NCI-H526 treated with DMSO at 0.1 percent for 48 hours (cell line): ENCODE measurements at places on chromosomes 7 and 10.

GRCh38 chr10:122441961-122442360 lies 12.5 kb upstream of the ARMS2 start:
- no peak for DNase-seq

DNA sequence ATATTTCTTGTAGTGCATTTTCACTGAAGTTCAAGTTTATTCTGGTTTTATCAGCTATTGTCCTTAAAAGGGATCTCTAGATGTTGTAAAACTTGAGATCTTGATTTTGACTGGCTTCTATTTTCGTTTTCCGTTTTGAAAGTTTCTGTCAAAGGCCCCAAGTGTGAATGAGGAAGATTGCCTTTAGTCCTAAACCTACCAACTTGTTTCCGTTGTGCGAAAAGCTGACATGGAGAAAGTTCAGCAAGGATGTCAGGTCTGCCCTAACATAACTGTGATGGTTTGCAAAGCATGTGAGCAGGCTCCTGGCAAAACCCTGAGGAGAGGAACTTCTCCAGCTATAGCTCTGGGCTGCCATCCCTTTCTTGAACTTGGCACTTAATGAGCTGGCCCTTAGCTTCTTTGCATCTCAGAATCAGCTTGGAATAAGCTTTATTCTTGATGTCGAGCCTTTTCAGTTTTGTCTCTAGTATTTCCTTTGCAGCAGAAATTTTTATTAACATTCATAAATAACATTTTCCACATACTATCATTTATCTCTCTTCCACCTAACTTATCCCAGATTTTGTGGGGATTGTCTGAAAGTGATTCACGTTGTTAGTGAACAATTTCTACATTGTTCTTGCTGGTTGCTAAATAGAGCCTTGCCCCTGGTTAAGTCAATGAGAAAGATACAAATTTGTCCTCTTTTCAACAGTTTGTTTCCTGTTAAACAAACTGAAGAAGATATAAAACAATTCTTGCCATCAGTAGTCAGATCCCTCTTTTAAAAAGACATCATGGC lies 559.4 kb downstream of the SUGCT start:
- DNase-seq, result no peak

DNA sequence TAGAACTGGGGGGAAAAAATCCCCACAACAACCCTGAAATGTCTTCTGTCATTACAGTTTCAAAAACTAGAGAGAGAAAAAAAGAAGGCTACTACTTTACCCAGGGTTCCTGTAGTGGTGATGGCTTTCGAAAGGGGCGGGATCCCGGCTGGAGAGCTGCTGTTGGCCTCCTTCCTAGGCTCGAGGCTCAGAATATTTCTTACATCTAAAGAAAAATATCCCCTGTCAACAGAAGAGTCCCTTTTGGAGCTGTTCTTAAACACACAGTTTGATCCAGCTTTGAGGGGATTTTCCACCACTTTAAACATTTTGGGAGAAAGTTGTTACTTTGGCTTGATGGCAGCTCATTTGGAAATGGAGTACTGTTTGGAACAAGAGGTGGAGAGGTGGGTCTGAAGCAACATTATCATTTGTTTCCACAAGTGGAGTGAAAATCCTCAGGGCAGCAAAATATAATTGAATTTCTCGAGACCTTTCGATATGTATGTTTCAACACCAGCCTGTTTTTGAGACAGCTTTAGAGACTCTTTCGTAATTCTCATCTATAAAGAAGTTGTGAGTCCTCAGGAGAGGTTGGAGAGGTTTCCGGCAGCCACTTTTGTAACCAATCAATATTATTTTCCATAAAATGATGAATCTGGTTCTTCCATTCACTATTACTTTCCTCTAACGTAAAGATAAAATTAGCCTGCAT lies 5.1 kb downstream of the HOXA13 start:
- no peak for DNase-seq

- DNase-seq, result no peak
Observed at GRCh38 chr10:97708976-97709946, 4.3 kb upstream of the MARVELD1 start.

GRCh38 chr7:50229964-50230363 lies 74.6 kb upstream of the IKZF1 start:
- no peak for DNase-seq

GRCh38 chr10:79482304-79482703 lies 30.0 kb upstream of the EIF5AL1 start:
- no peak for DNase-seq

- no peak for DNase-seq
Observed at GRCh38 chr10:80041162-80041561, 37.3 kb upstream of the TMEM254 start.

DNA sequence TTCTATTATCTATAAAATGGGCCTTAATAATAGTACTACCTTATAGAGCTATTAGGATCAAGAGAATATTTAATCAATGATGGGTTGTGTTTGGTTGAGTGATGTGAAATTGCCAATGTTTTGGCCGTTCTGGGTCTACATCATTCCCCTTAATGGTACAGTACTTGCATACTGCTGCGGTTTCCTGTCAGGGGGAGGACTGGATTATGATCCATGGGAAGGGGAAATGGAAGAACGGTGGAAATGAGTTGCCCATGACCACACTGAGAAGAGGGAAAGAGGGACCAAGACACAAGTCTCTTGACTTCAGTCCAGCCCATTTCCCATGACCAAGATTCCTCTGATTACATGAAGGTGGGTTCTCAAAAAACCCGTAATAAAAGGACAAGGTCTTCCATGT lies 999 bp upstream of the MRPS24 start:
- no peak for DNase-seq

- DNase-seq, result no peak
Observed at GRCh38 chr7:80145780-80146422, 11.3 kb downstream of the GNAI1 start.

GRCh38 chr7:2978408-2978807 lies 65.3 kb downstream of the CARD11 start:
- no peak for DNase-seq

DNA sequence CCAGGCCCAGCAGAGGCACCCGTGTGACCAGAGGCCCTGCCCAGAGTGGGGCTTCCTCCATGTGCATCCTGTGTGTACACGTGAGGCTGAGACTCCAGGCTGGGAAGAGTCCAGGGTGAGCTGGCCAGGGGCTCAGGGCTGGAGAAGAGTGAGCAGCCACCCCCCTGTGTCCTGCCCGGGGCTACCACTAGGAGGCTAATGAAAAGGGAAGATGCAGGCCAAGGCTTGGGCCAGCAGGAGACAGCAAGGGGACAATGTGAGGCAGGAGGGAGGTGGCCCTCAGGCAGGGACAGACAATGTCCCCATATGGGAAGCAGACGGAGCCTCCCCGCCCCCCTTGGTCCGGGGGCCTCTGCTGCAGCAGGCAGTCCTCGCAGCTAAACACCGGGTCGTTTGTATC lies 102.0 kb downstream of the HIF1AN start:
- DNase-seq, result no peak

- DNase-seq, result no peak
Observed at GRCh38 chr7:153044981-153045380, 285.4 kb downstream of the ACTR3B start.

DNA sequence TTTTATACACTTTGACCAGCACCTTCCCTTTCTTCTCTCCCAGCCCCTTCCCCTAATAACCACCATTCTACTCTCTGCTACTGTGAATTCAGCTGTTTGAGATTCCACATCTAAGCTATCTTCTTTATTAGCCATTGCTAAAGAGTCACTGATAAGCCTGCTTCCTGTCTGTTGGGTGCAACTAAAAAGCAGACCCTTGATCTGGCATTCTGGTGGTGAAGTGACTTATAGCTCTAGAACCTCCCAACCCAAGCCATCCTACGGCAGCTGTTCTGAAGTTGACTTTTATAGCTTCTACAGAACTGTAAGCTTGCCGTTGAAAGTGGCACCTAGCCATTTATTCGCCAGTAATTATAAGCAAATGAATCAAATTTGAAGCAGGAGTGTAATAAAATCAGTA lies 105.6 kb downstream of the AHR start:
- DNase-seq, result no peak

- no peak for DNase-seq
Observed at GRCh38 chr10:44889834-44890233, 21.3 kb upstream of the TMEM72 start.

DNA sequence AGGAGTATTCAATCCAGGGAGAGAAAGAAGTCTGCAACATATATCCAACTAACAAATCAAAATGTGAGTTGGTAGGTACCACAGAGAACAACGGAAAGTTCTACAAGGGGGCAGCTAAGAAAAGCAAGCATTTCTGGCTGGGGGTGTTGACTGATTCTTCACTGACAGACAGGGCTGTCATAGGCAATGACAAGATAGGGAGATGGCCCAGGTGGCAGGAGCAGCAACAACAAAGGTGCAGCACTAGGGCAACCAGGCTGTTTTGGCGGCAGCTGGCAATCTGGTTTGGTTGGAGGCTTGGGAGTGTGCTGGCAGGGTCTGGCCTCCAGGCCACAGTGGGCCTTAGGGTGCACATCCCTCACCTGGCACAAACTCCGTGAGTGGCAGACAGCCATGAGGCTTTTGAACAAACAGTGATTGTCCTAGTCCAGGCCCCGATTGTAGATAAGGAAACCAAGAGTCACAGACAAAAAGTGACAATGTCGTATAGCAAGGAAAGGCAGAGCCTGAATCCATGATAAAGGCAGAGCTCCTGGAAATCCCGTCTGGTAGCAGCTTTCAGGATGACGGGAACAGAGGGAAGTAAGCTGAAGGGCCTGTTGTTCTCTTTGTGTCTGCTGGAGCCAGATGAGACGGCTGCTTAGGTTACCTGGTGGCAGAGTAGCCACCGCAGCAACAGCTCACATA lies 28.4 kb downstream of the DPCD start:
- no peak for DNase-seq

DNA sequence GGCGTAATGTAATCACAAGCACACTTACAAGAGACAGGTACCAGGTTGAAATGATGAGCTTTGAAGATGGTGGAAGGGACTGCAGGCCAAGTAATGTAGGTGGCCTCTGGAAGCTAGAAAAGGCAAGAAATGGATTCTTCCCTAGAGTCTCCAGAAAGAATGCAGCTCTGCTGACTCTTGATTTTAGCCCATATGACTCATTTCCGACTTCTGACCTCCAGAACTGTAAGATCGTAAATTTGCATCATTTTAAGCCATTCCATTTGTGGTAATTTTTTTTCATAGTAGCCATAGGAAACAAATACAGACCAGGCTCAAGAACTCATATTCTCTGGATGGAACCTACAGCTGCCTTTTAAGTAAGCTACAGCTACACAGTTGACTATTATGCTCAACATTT lies 315.5 kb downstream of the MAGI2 start:
- DNase-seq, result no peak

DNA sequence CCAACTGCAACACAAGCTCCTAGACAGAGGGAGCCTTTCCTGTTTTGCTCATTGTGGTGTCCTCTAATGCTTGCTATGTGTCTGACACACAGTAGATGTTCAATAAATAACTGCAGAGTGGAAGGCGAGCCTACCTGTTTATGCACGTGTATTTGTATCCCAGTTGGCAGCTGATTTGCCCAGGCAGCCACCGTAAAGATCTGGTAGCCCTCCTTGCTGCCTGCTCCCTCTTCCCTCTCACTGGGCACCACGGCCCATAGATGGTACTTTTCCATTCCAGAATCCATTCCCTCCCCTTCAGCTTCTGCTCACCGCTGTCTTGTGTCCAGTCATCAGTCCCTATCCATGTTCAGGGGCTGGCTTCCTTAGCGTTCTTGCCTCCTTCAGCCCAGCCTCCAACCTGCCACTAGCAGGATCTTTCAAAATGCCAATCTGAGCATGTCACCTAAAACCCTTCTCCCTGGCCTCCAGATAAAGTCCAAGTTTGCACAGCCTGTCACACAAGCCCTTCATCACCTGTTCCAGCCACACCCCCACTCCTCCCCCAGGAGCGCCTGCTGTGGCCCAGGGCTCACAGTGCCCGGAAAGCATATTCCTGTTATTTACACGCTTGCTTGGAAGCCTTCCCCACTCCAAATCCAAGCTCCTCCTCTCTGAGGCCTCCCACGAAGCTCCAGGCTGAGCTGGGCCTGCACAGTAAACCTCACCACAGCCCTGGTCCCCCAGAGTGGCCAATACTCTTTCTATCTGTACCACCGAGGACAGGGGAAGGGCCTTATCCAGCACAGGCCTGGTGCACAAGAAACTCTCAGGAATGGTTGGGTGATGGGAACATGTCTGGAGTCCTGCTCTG lies 21.0 kb downstream of the ZCCHC24 start:
- no peak for DNase-seq

DNA sequence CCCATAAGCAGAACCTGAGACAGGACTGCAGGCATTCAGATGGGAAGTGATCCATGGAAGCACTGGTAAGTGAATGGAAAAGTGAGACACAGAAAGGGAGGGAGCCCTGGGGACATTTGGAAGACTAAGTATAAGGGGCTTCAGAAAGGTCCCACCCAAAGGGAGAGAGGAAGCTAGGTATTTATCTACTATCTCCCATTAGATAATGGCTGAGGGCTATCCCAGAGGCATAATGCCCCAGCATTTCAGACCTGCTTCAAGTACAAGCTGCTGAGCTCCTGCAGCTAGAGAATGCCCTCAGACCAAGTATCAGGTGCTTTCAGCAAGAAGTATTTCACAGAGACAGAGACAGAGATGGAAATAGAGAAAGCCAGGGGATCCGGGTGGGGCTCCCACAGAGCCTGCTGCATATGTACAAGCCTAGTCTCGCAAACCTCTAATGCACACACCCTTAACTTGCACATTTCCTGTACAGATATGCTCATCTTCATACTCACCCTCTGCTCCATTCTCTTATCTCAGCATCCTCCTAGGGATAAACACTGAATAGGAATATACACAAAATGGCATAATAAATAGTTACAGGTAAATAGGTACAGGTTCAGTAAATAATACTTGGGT lies 20.2 kb downstream of the KDM7A start:
- DNase-seq, result no peak

- no peak for DNase-seq
Observed at GRCh38 chr7:16930946-16931345, 49.2 kb upstream of the AGR3 start.
